Right hindlimb (tissue), 1 donor: ENCODE measurements at places on chromosomes 2 and 18.
A peak's percentile ranks its signal among the peaks of the same experiment; 100 is the strongest.

DNA sequence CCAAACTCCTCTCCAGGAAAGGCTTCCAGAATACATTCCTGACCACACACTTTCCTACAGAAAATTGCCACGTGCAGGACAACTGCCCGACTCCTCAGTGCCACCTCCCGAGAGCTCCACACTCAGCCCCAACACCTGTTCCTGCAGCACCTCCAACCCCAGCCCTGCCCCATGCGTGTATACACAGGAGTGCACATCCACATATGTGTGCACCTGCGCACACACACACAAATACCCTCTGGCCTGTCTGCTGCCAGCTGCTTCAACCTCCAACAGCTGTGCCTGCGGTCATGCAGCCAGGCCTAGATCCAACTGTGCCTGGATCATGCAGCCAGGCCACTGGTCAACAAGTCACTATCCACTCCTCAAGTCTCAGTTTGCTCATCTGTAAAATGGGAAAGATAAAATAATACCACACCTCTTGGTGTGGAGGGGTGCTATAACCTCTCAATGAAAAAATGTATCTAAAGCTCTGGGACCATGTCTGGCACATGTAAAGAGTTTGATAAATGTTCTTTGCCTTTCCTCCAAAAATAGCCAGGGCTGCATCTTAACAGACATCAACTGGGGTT, 152.1 kb upstream of the ID2 start:
- DNase-seq = no peak

DNA sequence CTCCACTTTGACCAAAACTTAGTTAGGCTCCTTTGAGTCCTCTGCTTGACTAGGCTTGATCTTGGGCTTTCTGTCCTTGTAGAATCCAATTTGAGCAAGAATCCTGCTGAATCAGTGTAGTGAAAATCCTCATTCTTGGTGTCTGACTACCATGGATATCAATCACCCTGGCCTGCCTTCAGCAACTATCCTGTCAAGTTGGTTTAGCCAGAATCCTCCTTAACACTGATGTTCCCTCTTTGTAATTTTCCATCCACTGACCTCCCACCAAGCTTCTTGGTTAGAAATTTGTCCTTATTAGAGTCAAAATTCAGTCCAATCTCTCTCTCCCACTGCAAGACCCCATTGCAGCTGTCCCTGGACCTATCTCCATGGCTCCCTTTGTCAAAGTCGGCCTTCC, 494 bp upstream of the RBM45 start:
- DNase-seq = no peak

DNA sequence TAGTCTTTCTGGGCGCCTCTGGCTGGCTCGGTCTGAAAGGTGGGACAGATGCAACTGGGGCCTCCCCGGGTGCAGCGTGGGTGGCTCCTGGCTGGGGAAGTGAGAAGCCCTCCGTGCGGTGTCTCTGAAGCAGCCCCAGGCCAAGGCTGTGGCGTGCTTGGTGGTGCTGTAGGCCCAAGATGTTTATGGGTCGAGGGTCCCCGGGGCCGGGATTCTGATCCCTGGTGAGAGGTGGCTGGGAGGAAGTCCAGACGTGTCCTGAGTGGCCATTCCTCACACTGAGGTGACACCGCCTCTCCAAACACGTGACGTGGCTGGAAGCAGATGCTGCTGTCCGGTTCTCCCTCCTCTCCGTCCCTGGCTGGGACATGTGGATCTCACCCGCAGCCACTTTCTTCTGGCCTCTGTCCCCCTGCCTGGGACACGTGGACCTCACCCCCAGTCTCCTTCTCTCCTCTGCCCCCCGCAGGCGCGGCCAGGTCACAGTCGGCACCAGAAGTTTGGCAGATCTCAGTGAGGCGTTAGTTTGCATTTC, 12.6 kb downstream of the RTP5 start:
- peak; percentile 70 for DNase-seq

GRCh38 chr2:78127424-78127823, 605.2 kb upstream of the LRRTM4 start:
- DNase-seq = peak; percentile 50

GRCh38 chr2:74438248-74438647, 3.5 kb downstream of the RTKN start:
- no peak for DNase-seq
